NCI-H1092 treated with DMSO at 0.1 percent for 48 hours (cell line): ENCODE measurements at places on chromosomes 2 and 18.

GRCh38 chr18:58241877-58242276, 197.9 kb downstream of the NEDD4L start:
- DNase-seq, result peak; percentile 69

GRCh38 chr2:203498161-203498560, 36.9 kb downstream of the RAPH1 start:
- DNase-seq, result no peak

DNA sequence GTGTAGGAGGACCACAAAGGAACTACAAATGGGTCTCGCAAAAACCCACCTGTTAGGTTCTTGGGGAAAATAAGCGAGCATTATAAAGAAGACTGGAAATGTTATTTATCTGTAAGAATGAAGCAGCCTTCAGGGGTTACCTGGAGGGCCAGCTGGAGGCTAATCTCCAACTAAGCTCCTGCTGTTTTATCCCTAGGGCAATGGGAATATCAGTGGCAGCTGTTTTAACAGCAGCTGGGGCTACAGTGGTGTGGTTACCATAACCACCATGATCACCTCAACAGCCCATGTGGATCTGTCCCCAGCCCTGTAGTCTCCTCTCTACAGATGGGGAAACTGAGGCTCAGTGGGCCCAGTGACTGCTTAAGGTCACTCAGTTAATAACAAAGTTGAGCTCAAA, 108.1 kb downstream of the FTCDNL1 start:
- no peak for DNase-seq

GRCh38 chr18:13268158-13269012, 49.8 kb downstream of the LDLRAD4 start:
- DNase-seq, result no peak

DNA sequence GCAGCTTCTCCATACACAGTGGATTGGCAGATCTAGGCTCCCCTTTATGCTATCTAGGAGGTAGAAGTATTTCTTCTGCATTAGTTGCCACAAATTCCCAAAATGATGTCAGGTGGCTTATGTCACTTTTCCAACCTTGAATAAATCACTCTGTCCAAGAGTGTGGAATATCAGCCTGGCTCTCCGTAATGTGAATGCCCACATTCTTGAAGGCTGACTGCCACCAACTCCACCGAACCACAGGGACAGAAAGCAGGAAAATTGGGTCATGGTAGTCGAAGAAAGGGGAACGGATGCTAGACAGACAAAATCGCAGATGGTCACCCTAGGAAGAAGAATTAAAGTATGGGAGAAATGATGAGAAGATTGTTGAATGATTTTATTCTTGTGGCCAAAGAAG, 624.9 kb upstream of the CDH2 start:
- DNase-seq, result no peak

DNA sequence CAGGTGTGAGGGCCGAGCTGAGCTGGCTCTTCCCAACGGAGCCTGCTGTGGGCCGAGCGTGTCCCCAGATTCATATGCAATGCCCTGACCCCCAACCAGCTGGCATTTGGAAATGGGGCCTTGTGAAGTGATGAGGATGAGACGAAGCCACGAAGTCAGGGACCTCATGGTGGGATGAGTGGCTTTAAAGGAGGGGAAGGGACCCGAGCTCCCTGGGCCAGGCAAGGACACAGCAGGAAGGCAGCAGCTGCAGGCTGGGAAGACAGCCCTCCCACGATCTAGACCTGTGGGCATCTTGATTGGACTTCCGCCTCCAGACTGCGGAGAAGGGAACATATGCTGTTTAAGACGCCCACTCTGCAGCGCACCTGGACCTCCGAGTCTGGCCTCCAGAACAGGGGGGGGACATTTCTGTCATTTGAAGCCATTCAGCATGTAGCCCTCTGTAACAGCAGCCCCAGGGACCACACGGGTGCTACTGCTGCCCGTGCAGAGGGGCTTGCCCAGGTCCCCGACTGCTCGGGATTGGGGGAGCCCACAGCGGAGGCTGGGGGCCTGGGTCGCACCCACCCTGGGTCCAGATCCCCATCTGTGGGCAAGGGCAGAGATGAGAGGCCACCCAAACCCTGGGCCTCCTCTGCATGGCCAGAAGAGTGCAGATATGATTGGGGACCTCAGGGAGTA, 27.2 kb downstream of the KIF1A start:
- peak; percentile 1 for DNase-seq

DNA sequence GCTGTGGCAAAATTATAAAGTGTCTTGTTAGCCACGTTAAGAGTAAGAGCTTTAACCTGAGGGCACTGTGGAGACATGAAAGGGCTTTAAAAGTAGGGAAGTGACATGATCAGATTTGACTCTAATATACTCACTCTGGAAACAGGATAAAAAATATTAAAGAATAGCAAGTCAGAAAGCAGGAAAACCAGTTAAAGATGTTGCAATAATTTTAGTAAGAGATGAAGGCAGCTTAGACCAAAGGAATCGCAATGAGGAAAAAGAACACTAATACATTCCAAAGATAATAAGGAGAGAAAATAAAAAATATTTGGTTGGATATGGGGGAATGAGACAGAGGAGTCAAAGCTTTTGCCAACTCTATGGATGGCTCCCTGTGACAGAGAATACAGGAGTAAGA, 183.8 kb downstream of the DYM start:
- DNase-seq, result no peak

GRCh38 chr2:213018340-213018901, 133.0 kb downstream of the IKZF2 start:
- no peak for DNase-seq

GRCh38 chr18:38241216-38241615, 675.6 kb upstream of the CELF4 start:
- DNase-seq, result no peak

DNA sequence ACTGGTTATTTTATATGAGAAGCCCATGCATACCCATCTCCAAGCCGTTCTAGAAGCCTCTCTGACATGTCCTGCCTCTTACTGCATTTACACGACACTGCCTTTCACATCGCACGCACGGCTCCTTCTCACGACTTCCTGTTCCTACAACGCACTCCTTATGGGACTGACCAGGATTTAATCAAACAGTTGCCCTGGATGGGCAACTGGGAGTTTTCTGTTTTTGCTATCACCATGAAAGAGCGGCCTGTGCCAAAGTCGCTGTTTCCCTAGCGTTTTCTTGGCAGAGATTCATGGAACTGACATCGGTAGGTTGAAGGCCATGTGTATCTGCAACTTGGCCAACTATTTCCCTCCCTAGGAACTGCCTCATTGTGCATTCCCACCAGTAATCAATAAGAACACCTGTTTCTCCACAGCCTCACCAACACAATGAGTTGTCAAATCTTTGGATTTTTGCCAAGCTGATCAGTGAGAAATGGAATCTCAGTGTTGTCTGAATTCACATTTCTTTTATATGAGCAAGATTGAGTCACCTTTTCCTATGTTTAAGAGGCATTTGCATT, 97.2 kb upstream of the OTOS start:
- DNase-seq, result peak; percentile 46
